GM13976 (cell line): ENCODE measurements at places on chromosomes 12 and 14.

- DNase-seq = no peak
These were observed 849 bp downstream of the KRT5 start for GRCh38 chr12:52519387-52519703.

- DNase-seq = no peak
These were observed 191.0 kb downstream of the ERC1 start for GRCh38 chr12:1182069-1182468.

DNA sequence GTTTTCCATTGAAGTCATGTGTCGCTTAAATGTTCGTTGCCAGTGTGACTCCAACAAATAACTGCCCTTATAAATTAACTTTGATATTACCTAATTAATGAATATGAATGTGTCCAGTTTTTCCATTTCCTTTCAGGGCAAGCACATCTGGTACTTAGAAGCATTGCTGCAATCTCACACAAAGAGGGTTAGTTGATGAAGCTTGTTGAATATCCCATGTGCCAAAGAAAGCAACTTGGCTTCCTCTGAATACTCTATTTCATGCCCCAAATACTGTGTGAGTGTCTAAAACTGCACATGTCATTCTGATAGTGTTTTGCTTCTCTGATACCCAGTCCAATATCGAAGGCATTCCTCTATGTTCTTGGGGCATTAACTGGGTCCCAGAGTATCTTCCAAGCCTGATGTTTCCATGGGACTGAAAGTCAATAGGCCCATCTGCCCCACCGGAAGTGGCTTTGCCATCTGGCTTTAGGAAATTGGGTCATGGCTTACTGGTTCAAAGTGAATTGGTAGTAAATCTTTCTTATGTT is 75.8 kb upstream of the CNTN1 start:
- no peak for DNase-seq

DNA sequence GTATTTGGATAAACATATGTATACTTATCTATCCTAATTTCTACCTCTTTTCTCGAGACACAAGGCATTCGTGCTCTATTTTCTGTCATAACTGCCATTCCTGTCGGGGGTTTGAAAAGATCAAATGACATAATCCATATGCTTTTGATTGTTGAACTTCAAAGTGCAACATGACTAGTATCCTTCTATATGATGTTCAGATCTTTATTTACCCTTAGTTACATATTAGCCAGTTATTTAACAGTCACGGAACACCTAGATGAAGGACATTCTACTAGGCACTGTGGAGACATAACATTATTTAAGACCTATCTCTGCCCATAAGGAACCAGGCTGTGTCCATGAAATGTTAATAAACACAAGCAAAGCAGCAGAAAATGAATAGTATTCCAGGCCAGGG is 11.2 kb upstream of the GRIN2B start:
- no peak for DNase-seq

GRCh38 chr14:101313268-101313667 is 248.0 kb upstream of the DIO3 start:
- DNase-seq = no peak

- no peak for DNase-seq
These were observed at the start of gene C14orf180 for GRCh38 chr14:104579507-104579906. Gene C14orf180, plus strand, starts transcription at chr14:104579764. Its CDS starts 6,667 bp downstream, at chr14:104586431.

DNA sequence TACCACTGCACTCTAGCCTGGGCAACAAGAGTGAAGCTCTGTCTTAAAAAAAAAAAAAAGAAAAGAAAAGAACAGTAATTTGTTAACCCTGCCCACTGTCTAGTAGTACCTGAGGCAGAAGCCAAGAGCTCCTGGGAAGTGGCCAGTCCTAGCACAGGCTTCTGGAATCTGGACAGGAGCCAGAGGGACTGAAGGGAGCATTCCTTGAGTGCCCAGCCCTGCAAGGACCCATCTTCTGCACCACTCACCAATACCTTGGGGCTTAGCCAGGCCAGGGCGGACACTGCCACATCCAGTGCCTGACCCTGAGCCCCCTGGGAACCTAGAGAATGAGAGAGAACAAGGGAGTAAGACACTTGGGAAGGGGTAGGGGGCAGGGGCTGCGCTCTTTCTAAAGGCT is 33.7 kb downstream of the PARP2 start:
- no peak for DNase-seq

- DNase-seq = no peak
These were observed 9.6 kb downstream of the TRAPPC6B start for GRCh38 chr14:39160494-39160893.

DNA sequence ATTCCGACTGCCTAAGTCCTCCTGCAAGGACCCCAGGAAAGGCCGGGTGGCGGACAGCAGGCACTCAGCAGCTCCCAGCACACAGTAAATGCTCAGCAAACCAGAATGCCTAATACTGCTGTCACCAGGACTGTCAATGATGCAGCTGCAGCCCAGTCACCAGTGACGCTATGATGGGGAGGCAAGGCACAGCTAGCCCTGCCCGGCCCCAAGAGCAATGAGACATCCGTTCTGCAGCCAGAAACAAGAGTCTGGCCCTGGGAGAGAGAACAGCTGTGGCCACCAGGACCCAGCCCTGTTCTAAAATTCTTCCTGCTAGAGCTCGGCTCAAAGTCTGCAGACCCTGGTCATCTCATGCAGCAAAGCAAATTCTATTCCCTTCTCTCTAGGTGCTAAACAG is 69.8 kb downstream of the NCOR2 start:
- no peak for DNase-seq

DNA sequence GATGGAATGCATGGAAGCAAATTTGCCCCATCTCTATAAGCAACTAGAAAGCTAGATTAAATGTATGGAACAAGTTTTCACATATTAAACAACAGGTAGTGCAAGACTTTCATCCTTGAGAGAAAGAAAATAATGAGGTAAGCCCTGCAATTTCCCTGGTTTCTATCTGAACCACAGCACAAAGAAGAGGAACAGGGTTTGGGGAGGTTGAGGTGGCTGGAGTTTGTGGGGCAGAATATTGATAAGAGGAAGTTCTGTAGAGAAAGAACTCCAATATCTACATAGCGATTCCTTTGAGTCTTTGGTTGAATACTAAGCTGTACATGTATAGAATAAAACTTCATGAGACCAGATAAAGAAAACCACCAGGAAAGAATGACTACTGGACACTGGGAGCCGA is 96.3 kb upstream of the CCND2 start:
- DNase-seq = no peak

DNA sequence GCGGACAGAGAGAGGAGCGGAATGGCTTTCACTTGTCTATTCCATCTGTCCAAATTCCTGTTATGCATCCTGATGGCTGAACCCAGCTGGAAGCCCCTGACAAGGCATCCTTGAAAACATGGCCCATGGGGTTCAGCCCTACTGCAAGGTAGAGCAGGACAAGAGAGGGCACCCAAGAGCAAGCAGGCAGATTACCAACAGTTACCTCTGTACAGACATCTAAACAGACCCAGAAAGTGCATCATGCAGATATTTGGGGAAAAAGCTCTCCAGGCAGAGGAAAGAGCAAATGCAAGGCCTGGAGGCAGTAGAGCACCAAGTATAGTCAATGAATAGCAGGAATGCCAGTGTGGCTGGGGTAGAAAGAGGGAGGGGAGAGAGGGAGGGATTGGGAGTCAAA is 407.5 kb downstream of the PCNX1 start:
- DNase-seq = no peak

DNA sequence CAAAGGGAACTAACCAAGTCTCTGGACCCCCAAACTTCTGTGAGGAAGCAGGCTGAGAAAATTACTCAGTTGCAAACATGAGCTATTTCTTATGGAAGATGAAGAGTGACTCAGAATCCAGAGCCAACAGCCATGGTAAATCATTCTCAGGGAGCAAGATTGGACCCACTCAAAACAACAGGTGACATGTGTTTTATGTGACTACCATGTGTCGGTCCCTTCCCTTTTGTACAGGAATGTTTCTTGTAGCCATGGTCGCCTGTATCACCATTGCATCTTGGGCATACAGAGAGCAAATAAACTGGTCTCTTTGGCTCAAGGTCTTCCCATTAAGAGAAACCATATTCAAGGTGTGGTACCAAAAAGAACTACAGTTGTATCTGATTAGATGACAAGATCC is 75.4 kb upstream of the COCH start:
- DNase-seq = no peak

DNA sequence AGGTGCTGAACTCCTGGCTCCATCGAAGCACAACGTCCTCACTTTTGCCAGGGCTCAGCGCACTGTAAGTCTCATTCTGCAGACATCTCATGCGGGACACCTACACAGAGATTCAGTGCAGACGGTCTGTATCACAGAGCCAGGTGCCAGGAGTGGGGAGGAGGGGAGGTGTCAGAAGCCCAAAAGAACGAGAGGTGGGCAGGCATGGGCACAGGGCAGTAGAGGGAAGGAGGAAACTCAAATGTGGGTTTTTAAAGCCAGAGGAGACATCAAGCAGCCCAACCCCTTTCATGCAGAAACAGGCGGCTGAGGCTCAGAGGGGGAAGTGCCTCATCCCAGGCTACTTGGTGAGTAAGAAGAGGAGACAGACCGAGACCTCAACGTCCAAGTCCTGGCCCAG is 2.5 kb upstream of the LPAR5 start:
- DNase-seq = no peak

- no peak for DNase-seq
These were observed 150.3 kb downstream of the DAD1 start for GRCh38 chr14:22438742-22439141.
